IMR-90 (cell line): ENCODE measurements at places on chromosomes 6 and 20. TPM values are rescaled to one million over a fixed set of nuclear protein-coding genes. Genes with fewer than 3 reads are reported as not detected.

AHCY gene
- 194 and 210 TPM in 2 replicates for total RNA-seq

EPPIN gene
- total RNA-seq, result not detected in 2 replicates

ECT2L gene
- total RNA-seq, result not detected in 2 replicates

HLA-G gene
- not detected in 2 replicates for total RNA-seq

CBLN4 gene
- not detected in 2 replicates for total RNA-seq

CGAS gene
- total RNA-seq, result 1.6 and 4.2 TPM in 2 replicates

SMLR1 gene
- not detected in 2 replicates for total RNA-seq

ZCCHC3 gene
- total RNA-seq, result 10.9 and 13.9 TPM in 2 replicates

DYNLT2 gene
- 0.36 and 1.1 TPM in 2 replicates for total RNA-seq

OR11A1 gene
- total RNA-seq, result not detected in 2 replicates

BPIFB2 gene
- total RNA-seq, result not detected in 2 replicates

WFDC5 gene
- total RNA-seq, result not detected in 2 replicates

SYTL3 gene
- total RNA-seq, result 3.6 and 4.3 TPM in 2 replicates

GINS1 gene
- total RNA-seq, result 6.6 and 12.2 TPM in 2 replicates

POU5F1 gene
- total RNA-seq, result not detected in 2 replicates

SDCBP2 gene
- total RNA-seq, result 0.54 and 0.83 TPM in 2 replicates

EPHA7 gene
- not detected in 2 replicates for total RNA-seq

THBD gene
- under 0.01 TPM in 1 of 2 replicates, not detected in the other for total RNA-seq

GCLC gene
- 20.8 and 24.2 TPM in 2 replicates for total RNA-seq
